SK-N-SH (cell line): ENCODE measurements at places on chromosomes 3 and 15.

GRCh38 chr15:67018441-67018840, 47.0 kb upstream of the SMAD3 start:
- no peak for DNase-seq

- DNase-seq = no peak
Observed at GRCh38 chr3:55296791-55297190, 190.3 kb downstream of the WNT5A start.

GRCh38 chr3:130490241-130490640, 26.7 kb upstream of the COL6A6 start:
- DNase-seq = no peak

DNA sequence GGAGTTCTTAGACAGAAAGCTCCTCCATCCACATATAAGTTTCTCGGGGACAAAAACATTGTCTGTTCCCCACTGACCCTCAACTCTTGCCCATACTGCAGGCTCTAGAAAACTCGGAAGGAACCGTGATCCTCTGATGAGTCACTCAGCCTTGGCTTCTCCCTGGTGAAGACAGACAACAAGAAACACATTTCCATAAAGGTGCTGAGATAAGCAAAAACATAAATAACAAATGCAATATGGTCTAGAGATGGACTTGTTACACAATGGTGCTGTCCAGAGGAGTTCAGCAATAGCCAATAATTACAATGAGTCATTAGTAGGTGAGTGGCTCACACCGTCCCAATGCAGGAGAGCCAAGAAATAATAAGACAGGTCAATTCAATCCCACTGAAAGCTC, 43.7 kb downstream of the MAGI1 start:
- DNase-seq = no peak

GRCh38 chr3:17983106-17983505, 240.7 kb upstream of the TBC1D5 start:
- no peak for DNase-seq

DNA sequence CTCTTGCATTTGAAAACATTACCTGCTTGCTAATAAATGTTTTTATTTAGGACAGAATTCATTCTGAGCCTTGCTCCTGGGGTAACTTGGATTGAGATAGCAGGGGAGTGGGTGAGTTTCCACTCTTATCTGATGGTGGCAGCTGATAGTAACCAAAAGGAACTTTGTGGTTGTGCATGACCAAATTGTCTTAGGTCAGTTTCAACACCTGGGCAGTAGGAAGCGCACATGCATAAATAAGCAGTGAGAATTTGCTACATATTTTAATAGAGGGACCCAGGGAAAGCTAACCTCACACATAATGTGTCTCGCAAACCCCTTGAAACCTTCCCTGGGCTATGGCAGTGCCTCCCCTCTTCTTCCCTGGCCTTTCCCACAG, 65.4 kb upstream of the XCR1 start:
- no peak for DNase-seq

- no peak for DNase-seq
Observed at GRCh38 chr15:74642734-74643664, 27.4 kb downstream of the CLK3 start.

DNA sequence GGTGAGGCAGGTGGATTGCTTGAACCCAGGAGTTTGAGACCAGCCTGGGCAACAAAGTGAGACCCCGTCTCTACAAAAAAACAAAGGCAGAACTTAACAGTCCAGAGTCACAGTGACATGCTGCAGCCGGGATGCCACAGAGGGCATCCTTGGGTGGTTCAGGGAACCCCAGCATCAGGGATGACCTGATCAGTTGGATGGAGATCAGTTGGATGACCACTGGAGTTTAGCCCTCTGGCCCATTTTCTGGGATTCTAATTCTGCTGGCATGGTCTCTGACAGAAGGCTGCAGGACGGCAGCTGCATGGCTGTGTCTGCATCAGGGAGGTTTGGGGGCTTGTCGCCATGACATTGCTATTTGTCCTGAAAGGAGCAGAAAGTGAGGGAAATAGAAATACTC, 19.8 kb downstream of the WHAMM start:
- DNase-seq = no peak

DNA sequence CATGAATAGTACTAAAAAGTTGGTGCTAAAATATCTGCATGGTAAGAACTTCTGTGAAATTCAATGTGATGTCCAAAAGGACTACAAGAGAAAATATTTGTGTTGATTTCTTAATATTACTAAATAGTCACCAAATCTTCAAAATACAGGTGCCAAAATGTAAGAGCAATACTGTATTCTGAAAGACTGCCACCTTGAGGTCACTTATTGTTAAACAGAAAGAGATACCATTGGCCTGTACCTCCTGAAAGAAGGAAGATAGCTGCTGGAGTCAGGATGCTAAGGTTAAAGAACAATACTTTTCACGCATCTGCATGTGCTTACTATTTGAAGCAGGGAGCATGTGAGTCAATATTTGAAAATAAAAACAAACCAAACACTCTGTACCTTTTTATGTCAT, 72.0 kb upstream of the LSAMP start:
- no peak for DNase-seq

DNA sequence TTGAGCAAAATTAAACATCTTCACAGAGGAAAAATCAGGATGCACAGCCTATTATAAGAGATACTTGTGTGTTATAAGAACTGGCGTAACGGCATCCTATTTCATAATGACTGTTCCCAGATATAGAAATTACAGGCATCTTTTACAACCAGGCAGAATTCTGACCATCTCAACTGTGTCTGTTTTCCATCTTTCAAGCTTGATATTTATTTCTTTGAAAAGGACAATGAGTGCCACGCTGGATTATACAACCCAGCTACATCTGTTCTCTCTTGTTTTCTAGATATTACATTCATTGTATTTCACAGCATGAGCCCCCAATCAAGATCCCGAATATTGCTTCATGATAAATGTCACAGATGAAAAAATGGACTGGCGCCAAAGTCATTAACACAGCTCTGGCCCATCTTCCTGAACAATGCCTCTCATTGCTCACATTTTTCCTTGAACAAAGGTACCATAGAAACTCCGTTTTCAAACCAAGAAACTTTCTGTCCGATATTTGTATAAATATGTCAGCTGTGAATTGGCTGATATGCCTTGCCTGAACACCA, 420.6 kb downstream of the TBL1XR1 start:
- DNase-seq = no peak

- no peak for DNase-seq
Observed at GRCh38 chr3:142168514-142168913, 19.2 kb upstream of the TFDP2 start.

DNA sequence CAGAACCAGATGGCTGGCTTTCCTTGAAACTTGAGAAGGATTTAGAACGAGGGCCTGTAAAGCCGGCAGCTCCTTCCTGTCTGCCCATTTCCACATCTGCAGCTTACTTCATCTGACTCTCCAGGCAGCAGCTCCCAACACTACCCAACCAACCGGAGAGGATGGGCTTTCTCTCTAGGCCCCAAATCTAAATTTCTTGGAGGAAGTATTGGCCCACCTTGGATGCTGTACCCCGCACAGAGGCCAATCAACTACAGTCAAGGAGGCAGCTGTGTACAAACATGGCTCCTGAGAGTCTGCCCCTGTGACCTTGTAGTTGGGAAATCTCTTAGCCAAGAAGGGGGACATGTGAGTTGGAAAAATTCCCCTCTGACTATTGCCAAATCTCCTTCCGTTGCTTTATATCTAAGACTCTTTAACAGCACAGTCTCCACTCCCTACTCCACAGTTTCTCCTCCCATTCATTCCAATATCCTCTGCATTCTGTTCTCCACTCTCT, 8.0 kb upstream of the ACAP2 start:
- DNase-seq = no peak

DNA sequence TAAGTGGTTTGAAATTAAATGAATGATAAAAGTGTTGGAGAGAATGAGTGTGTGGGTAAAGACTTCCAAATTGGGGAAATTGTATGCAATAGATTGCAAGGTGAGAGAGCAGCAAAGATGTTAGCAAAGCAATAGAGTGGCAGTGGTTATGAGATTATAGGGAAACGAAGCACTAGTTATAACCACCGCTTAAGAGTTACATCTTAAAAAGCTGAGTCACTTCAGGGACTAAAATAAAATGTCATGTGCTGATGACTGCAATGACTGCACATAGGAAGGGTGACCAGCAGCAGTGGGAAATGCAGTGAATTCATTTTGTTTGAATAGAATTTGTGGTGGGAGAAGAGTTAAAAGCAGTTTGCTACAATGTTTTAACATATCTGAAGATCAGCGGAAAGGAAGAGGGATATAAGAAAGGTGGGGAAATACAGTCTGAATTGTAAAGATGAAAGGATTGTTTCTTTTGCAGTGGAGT, 127.3 kb downstream of the RAP2B start:
- DNase-seq = no peak
